ENCODE measurements at places on chromosomes 12 and 14.

DNA sequence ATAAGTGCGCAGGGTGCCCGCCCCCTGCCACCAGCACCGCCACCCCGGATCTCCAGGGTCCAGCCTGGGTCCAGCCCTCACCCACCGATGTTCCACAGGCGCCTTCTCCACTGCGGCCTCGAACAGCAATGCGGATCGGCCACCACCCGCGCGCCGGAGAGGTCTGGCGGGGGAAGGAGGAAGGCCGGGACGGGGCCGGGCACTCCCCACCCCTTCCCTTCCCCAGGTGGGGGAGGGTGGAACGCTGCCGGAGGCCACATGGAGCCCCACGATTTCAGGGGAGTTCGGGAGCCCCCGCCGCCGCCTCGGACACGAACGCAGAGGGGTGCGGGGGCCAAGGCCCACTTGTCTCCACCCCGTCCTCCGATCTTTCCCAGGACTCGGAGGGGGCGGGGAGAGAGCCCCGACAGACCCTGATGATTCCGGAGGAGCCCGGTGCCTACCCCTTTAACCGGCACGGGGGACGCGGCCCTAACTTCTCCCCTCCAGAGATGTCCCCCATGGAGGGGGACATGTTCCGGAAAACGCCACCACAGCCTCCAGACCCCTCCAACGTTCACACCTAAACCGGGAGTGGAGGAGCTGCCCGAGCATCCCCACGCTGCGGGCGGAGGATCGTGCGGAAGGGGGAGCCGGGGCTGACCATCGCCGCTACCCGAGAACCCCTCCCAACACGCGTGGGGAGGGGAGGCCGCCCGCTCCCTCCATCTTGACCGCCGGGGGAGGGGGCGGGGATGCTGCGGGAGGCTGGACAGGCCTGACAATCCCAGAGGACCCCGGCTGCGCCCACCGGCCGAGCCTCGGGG, 1.1 kb downstream of the ATXN2 start:
- peak; percentile 6 for DNase-seq

GRCh38 chr14:38039496-38039895, 168.2 kb upstream of the SSTR1 start:
- no peak for DNase-seq

- DNase-seq, result no peak
These were observed 1.1 kb downstream of the SMIM10L1 start for GRCh38 chr12:11171969-11172675.

GRCh38 chr12:79360286-79360685, 330.5 kb downstream of the PAWR start:
- DNase-seq, result no peak

GRCh38 chr12:2583091-2583497, 211.7 kb upstream of the FKBP4 start:
- peak; percentile 4 for DNase-seq

DNA sequence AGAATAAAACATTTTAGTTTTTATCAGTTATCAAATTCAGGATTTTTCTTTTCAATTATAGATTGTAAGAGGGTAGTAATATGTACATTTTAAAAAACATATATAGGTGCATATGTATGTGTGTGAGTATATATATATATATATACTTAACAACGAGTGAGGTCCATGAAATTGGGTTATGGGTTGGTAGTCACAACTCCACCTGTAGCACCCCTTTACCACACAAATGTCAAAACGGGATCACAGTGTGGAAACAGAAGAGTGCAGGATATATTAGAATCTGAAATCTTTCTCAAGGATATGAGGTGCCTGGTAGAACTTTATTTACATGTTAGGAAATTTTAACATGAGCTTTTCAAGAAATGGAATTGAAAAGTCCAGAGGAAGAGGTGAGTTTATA, 31.3 kb downstream of the MIA2 start:
- DNase-seq, result no peak

GRCh38 chr14:99759546-99759925, 33.7 kb upstream of the EML1 start:
- DNase-seq, result no peak

DNA sequence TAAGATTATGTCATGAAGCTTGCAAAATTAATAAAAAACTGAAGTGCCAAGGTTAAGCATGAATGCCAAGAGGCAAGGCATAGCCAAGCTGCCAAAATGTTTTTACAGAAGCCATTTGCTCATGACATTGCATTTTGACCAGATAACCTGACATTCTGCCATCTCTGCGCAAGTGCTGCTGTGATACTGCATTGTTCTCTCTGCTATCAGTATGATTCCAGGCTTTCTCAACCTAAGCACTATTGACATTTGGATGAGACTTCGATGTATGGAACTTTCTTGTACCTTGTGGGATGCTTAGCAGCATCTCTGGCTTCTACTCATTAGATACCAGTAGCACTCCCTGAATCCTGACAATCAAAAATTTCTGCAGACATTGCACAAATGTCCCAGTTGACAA, 139.2 kb downstream of the RASSF9 start:
- DNase-seq, result no peak

- no peak for DNase-seq
These were observed 2.5 kb upstream of the PSMC1 start for GRCh38 chr14:90253826-90254225.

GRCh38 chr12:1507308-1507707, 87.1 kb downstream of the FBXL14 start:
- DNase-seq, result no peak

DNA sequence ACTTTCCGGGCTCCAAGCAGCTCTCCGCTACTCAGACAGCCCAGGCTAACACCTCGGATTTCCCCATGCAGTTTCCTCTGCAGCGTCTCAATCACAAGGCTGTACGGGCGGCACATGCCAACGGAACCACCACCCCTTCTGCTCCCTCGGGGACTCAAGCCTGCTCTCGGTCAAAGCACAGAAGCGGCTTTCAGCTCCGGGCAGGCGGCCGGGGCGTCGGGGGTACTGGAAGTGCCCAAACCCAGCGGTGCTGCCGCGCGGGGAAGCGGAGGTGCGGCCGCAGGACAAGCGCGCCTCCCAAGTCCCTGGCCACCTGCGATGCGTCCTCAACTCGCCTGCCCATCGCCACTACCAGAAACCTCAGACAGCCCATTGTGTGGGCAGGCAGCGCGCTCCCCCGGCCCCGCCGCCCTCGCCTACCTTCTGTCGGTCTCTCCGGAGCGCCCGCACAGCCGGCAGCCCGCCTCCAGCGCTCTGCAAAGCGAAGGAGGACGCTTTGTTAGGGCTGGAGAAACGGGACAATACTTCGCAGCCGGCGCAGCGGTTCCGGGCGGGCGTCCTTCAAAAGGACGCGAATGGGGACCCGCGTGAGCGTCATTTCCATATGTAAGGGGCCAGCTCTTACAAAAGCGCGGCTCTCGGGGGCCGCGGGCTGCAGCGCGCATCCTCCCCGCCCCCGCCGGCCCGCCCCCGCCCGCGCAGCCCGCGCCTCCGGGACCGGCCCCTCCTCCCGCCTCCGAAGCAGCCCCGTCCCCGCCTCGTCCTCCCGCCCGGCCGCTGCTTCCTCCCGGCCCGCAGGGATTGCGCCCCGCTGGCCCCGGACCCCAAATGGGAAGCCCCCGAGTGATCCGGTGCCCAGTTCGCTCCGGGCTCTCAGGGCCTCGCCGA, 674 bp downstream of the NIN start:
- DNase-seq, result peak; percentile 51

- DNase-seq, result no peak
These were observed 20.8 kb upstream of the AMN start for GRCh38 chr14:102901633-102902032.

DNA sequence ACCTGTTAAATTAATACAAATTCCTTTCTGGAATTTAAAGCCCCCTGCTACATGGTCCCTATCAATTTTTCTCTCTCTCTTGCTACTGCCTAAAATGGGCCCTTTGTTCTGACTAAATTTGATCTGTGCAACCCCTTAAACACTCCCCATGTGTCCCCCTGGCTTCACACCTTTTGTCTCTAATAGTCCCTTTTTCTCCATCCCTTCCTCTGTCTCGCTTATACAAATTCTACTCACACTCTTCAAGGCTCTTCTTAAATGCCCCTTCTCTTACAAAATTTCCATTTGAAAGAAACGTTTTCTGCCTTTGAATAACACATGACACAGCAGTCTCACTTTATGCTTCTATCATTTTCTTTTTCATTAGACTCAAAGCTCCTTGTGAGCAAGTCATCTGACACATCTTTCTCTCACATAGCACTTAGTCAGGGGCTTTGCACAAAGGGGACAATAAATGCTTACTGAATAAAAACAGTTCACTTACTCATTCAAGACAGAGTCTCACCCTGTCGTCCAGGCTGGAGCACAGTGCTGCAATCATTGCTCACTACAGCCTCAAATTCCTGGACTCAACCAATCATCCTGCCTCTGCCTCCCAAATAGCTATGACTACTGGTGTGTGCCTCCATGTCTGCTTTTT, 41.5 kb upstream of the NR2C1 start:
- no peak for DNase-seq

DNA sequence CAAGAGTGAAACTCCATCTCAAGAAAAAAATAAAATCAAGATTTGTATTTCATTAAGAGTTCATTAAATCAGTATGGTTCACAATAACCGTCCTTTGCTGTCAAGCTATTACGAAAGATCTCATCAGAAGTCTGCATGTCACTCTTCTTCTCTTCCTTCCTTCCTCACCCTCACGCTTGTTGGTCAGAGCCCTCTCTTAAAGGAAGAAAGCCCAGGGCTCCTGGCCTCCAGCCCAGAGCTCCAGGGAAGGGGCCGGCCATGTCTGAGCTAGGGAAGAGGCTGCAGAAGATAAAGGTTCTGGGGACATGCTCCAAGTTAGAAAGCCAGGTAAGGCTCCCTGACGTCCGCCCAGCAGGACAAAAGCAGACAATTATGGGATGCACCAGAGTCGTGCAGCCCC, 43.1 kb upstream of the DLK1 start:
- DNase-seq, result no peak

- DNase-seq, result no peak
These were observed 100.3 kb upstream of the FAR2 start for GRCh38 chr12:29048787-29049186.

- no peak for DNase-seq
These were observed 52.9 kb downstream of the DUSP6 start for GRCh38 chr12:89299417-89299816.

GRCh38 chr12:76220980-76221379, 127.2 kb downstream of the BBS10 start:
- DNase-seq, result no peak

- DNase-seq, result no peak
These were observed 17.3 kb downstream of the TMEM19 start for GRCh38 chr12:71703206-71703605.

DNA sequence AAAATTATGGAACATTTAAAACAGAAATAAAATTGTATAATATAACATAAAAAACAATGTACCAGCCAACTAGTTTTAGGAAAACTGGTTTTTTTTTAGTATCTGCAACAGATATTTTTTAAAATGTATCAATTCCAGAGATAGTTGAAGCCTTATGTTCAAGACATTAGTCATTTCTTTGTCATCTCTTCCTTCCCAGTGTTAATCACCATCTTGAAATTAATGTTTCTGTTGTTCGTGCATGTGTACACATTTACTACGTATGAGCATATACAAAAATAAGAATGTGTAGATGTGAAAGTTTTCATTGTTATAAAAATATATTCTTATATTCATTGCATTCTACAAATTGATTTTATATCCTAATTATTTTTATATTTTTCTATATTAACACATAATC, 1062.1 kb downstream of the SLC6A15 start:
- no peak for DNase-seq

DNA sequence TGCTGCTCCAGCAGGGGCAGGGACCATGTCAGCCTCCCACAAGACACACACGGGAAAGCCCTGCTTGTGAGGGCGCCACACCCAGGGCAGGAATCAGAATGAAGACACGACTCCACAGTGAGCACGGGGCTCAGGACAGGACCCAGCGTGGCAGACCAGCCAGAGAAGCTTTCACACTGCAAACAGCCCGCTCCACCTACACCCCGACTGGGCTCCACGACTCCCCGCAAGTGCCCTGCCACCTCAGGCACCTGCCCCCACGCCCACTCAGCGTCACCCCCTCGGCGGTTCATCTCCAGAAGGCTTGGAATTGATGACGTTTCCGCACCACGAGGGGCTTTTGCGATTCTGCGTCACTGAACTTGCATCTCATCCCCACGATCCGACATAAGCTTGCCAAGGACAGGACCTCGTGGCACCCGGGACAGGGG, 91.1 kb downstream of the FBXL14 start:
- DNase-seq, result no peak

- DNase-seq, result no peak
These were observed 16.0 kb downstream of the FOS start for GRCh38 chr14:75294649-75295033.

GRCh38 chr12:94498073-94498472, 38.4 kb upstream of the CEP83 start:
- no peak for DNase-seq

DNA sequence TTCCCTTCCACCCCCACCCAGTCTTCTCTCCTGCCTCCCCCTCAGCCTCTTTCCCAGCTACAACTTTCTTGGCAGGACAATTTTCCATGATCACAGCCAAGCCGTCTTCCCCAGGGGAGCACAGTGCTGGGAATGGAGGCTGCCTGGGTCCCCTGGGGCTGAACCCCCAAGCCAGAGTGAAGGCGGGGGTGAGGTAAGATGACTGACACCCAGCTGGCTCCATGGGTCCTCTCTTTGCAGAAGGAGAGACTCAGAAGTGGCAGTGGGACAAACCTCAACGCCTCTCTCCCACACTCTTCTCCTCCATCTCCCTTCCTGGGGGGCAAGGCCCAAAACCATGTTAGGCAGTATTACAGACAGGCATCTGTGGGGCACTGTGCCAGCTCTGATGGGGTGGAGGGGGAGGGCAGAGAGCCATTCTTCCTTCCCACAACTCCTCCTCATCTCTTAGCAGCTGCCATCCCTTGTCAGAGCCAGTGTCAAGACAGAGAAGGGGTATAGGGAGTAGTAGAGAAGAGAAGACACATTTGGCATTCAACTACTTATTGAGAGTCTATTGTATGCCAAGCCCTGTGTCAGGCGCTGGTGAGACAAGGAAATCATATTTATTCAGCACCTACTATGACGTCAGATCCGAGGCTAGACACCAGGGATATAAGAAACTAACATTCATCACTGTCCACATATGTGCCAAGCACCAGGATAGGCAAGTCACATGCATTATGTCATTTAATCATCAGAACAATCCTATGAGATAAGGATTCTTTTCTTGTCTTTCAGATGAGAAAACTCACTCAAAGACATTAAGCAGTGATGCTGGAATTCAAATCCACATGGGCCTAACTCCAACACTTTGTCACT, 3.6 kb downstream of the ITGA7 start:
- no peak for DNase-seq

DNA sequence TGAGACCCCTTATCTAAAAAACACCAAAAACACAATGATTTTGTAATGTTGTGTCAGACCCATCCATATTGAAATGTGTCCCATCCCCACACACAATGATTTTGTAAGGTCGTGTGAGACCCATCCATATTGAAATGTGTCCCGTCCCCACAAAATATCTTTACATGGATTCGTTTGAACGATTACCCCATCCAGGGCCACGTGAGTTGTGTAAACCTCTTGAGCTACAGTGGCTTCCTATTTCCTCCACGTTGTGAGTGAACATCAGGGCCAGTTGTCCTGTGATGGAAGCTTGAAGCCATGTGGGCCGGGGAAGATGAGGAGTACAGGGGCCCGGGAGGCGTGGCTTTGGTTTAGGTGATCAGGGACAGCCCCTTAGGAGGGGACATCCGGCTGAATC, 27.0 kb upstream of the ULK1 start:
- no peak for DNase-seq

GRCh38 chr12:103573185-103573584, 13.9 kb upstream of the STAB2 start:
- DNase-seq, result no peak
